ENCODE measurements at places on chromosomes 2 and 18.

GRCh38 chr2:37013315-37013641, 46.9 kb upstream of the STRN start:
- DNase-seq: no peak

GRCh38 chr2:195902857-195903256, 165.8 kb downstream of the DNAH7 start:
- no peak for DNase-seq

DNA sequence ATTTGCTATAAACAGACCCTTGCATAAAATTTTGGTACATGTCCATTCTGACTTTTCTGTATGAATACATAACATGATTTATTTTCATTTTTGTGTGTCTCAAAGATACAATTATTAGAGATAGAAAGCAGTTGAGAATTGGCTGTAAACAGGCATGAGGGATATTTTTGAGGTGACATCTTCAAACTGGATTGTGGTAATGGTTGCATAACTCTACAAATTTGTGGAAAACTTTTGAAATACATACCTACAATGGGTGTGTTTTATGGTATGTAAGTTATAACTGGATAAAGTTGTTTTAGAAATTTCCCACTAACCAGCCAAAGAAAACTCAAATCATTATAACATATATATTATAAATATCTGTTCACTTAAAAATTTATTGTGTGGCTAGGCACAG, 39.6 kb downstream of the GREB1L start:
- no peak for DNase-seq

GRCh38 chr2:30316408-30316807, 85.1 kb downstream of the LBH start:
- DNase-seq: no peak

GRCh38 chr18:44537526-44537925, 143.2 kb upstream of the SETBP1 start:
- no peak for DNase-seq

DNA sequence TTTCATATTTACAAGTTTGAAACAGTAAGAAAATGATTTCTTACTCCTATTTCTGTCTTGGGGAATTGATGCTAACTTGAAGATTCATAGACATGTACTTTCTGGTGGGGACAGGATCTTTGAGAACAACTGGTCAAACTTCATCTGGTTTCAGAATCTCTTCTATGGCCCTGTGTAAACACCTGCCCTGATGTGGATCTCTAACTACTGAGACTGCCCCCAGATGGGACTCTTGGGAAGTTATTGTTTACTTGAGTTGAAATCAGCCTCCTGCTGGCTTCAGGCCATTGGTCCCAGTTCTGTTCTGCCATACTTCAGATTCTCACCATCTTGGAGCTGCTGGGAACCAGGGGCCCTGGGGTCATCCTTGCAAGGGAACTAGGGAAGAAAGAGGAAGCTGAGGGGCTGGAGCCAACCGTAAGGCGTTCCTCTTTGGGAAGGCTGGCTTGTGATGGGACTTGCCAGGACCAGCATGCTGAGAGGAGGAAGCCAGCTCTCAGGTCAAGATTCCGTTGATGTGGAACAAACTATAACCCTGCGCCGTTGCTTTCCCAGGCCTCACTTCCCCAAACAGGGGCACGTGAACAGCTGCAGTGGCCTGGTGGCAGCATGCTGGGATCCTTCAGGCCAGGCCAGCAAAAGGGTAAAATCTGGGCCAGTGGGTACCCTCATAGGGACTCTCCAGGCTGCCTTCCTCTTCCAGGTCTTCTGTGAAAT, 135.5 kb upstream of the CXCR4 start:
- no peak for DNase-seq

DNA sequence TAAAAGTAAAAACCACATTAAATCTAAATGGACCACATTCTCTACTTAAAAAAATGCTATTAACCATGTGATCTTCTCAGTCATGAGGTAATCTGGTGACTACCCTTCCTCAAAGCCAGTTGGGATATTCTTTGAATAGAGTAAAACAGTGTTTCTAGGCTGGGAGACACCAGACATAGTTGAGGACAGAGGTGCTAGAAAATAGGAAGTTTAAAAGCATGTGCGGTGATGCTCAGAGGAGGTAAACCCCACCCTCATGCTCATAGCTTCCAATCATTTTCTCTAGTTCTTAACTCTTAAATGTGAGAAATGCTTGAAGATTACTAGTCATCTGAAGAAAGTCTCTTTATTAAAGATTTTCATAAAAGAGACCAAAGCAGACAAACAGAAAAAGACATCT, 30.7 kb upstream of the ELAC1 start:
- DNase-seq: no peak

- peak; percentile 69 for DNase-seq
Observed at GRCh38 chr2:290090-290722, 2.3 kb upstream of the ALKAL2 start.

DNA sequence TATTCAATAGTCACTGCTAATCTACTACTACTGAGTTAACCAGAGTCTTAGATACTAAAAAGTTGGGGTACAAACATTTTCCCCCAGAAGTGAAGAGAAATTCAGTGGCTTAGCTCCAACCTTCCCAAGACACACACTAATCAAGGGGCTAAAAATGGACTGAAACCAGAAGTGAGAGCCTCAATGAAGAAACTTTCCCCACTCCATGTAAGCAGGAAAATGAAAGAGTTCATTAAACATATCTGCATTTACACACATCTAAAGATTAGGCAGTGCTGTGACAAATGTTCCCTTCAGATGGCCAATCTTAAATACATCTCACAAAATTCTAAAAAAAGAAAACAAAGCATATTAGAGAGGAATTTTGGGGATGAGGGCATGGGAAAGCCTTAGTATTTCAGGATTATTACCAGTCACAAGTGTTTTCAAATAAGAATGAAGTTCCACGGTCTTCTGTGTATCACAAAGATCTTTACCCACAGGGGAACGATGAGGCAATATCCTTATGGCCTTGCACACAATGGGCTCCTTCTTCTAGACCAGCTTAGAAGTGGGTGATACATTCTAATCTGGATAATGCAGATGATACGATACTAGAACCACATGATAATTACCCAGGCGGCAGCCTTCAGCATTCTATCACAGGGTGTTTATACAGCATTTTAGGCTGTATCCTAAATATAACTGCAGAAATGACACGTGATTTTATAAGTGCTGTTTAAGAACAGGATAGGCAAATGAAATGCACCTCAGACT, 17.1 kb downstream of the ANKRD44 start:
- DNase-seq: peak; percentile 50

GRCh38 chr18:23828426-23828825, 139.2 kb downstream of the LAMA3 start:
- peak; percentile 19 for DNase-seq

DNA sequence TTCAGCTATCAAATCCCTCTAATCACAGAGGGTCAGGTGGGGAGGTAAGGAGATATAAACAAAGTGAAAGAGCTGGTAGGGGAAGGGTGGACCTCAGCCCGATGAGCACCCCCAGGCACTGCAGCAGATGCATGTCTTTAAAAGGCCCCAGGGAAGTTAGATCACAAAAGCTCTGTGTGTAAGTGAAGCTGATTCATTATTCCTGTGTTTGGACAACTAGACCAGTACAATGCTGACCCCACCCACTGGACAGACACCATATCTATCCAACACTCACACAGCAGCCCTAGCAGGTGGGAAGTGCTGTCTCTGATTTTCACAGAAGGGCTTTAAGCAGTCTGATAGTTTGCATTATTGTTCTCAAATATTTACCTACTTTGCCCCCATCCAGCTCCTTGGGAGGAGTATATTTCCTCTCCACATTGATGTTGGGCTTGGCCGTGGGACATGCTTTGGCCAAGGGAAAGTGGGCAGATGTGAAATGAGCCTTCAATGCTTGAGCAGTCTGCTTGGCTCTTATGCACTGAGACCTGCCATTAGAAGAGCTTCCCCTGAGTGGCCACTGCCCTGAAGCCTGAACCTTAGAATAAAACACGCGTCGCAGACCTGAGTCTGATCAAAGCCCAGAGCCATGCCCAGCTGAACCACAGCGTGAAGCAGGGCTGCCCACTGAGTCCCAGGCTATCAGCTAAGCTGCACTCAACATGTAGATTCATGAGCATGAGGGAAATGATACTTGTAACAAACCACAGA, 111.4 kb downstream of the COPS8 start:
- no peak for DNase-seq

DNA sequence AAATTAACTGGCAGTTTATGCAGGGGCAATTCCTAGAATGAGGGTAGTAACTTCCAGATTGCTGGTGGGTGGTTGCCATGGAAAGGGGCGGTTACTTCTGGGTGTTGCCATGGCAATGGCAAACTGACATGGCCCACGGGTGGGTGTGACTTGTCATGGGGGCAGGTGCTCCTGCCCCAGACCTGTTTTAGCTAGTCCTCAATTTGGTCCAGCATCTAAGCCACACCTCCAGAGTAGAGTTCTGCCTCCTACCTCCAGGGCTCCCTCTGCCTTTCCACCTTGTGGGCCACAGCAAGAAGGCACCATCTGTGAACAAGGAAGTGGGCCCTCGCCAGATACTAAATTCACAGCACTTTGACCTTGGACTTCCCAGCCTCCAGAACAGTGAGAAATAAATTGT, 148.7 kb downstream of the TFCP2L1 start:
- peak; percentile 47 for DNase-seq

- peak; percentile 57 for DNase-seq
Observed at GRCh38 chr2:233053928-233054784, 6.0 kb upstream of the INPP5D start.

- no peak for DNase-seq
Observed at GRCh38 chr2:241929551-241930490, 60.3 kb downstream of the RTP5 start.

DNA sequence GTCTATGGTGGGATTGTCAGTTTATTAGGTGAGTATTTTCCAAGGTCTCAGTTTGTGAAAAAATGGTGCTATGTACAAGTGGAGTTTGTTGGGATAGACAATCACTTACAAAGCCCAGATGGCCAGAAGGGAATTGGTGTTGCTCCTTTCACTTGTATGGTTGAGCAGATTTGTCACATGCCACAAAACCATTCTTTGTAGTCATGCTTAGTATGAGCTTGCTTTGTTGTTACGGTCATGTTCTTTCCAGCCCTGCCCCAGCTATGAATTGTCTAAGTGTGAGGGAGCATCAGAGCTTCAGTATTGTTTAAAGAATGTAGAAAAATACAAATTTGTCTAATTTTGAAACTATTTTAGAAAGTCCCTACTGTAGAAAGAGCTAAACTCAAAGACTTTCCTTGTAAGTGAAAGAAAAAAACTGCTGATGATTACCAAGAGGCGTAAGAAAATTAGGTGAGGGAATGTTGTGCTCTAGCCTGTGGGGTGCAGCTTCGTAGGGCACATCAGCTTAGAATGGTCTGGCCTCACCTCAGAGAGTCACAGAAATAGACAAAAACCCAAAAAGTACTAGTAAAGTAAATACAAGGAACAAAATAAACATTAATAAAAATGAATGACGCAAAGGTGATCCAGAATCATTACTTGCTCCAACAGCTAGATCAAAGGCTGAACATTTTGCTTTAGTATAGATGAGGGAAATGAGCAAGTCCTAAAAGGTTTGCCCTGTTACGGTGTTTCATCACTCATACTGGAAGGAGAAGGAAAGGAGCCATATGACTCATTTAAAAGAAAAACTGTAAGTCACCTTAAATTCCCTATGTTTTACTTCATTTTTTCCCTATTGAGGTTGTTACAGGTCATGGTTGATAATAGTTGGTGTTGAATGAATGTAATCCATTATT, 9.2 kb downstream of the TGIF1 start:
- DNase-seq: no peak

DNA sequence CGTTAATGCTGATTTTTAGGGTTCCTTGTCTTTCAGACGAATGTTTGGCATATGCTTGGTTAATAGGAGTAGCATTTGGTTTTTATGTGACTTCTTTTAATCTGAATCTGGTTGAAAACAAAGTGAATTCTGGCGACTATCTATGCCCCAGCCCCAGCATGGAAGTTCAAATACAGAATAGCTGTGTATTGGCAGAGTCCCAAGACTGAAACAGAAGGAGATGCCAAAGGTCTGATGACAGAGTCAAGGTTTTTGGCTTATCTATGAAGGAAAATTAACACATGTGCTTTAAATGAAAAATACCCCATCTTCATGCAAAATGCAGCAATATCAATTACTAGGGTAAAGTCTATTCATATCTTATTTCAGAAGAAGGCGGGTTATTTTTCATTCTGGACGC, 734.8 kb upstream of the NXPH2 start:
- DNase-seq: no peak

- DNase-seq: peak; percentile 16
Observed at GRCh38 chr2:219331560-219332213, 857 bp downstream of the RESP18 start.

GRCh38 chr2:8026381-8026780, 655.5 kb upstream of the ID2 start:
- DNase-seq: no peak

- no peak for DNase-seq
Observed at GRCh38 chr18:58903533-58903932, 38.9 kb downstream of the ZNF532 start.

- no peak for DNase-seq
Observed at GRCh38 chr18:49230326-49230725, 230.1 kb downstream of the DYM start.

DNA sequence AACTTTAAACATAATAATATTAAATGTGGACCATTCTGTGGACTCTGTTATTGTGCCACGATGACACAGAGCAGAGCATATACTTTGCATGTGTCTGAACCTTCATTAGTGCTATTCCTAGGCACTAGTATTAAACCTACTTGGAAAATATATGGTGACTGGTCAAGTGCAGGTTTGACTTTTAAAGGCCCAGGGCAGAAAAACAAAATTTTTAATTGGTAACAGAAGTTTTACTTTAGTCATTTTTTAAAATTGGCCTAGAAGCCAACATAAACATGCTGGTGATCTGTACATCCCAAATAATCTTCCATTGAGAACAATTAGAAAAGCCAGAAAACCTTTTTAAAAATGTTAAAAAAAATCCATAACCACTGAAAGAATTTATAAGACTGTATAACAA, 16.6 kb downstream of the LDAH start:
- no peak for DNase-seq

DNA sequence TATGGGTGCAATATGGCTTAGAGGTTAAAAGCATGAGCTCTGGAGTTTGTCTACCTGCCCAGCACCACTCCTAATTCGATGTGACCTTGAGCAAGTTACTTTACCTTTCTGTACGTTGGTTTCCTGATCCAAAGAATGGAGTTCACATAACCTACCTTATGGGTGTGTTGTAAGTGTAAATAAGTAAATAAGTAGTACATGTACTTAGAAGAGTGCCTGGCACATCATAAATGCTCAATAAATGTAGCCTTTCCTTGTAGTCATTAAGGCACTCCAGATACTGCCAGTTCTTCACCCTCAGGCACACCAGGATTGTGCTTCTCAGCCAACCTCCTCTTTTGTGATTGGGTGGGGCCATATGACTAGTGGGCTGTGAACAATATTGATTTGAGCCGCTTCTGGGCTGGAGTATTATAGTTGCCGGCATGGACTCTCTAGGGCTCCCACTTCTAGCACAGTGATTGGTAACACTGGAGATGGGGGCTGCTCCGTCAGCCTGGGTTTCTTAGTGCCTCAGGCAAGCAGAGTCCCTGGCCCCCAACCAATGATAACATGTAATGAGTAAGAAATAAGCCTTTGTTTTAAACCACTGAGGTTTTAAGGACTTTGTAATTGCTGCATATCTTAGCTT, 101.7 kb upstream of the NOSTRIN start:
- no peak for DNase-seq

GRCh38 chr18:23861805-23862470, 152.6 kb upstream of the TTC39C start:
- no peak for DNase-seq

GRCh38 chr2:128437204-128437565, 118.5 kb upstream of the HS6ST1 start:
- DNase-seq: no peak
